ENCODE measurements at places on chromosomes 12 and 14.
A peak's percentile ranks its signal among the peaks of the same experiment; 100 is the strongest.

- DNase-seq: no peak
Measured at GRCh38 chr12:95474660-95474958, 657 bp downstream of the METAP2 start.

DNA sequence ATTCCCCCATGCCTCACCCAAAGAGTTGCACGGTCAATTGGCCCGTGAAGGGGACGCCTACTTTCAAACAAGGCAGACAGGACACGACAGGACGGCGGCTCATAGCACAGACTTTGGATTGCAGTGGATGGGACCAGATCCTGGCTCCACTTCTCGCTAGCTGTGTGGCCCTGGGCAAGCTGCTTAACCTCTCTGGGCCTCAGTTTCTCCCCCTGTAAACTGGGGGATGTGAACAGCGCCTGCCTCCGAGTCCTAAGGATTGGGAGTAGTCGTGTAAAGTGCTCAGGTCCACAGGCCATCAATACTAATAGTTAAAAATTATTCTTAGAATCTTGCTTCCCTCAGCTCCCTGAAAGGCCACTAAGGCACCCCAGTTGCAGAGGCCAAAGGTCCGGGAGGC is 13.1 kb downstream of the RHOF start:
- DNase-seq: no peak

- no peak for DNase-seq
Measured at GRCh38 chr12:39442831-39443080, 164 bp downstream of the KIF21A start.

DNA sequence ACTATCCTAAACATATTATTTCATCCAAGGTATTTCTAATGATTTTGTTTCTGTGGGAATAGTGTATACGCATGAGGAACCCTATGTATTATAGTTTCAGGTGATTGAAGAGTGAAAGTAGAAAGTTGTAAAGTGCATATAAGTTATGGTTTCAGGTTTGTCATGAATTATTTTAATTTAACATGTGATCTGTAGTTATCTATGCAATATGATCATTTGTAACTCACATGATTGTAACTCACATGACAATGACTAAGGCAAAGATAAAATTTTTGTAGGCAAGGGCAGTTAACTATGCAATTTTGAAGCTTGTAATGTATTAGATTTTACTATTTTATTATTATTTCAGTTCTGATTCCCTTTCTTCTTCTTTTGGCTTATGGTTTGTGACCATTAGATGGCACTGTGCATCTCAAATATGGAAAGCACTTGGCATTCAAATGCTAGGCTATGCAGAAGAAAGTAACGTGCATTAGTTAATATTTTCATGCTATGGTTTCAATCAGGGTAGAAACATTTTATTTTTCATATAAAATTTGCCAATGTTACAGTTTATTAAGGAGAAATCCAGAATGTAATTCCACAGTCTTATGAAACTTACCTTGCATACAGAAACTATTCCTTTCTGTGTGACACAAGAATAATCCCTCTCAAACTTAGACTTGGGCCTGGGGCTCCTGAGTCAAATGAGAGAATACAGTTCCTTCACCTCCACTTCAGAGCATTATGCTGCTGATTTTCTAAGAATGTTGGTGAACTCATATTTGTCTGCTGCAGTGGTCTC is 15.8 kb upstream of the TMEM30B start:
- no peak for DNase-seq

DNA sequence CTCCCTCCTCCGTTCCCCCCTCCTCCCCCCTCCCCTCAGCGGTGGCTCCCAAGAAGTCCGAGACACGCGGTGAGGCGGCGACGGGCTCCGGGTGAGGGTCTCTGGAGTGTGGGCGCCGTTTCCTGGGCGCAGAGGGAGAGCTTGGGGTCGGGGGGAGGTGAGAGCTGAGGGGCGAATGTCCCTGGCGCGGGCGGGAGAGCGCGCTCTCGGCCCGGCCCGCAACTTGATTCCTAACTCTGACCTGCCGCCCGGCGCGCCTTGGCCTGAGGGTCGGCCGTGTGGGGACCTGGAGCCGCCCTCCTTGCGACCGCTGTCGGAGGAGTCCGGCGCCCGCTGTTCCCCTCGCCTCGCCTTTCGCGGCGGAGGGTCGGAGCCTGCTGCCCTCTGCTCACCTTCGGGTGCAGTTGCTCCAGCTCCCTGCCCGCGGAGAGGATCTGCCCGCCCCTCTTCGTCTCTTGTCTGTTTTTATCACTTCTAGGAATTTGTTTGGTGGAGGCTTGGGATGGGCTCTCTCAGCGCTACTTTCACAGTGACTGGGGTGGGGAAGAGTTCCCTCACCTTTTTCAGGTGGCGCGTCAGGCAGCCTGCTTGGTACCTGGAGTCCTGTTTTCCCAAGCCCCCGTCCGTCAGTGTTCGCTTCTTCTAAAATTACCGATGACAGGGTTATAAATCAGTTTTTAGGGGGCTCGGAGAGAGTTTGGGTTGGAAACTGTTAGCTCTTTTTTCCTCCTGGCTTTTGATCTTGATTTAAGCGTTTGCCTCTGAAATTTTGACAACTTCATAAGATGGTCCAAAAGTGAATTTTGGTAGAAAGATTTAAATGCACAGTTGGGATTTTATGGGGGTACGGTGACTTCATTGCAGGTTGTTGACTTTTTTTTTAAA is 495 bp downstream of the ADIPOR2 start:
- DNase-seq: peak; percentile 7

- DNase-seq: no peak
Measured at GRCh38 chr14:22202313-22202712, 386.7 kb downstream of the DAD1 start.

All from stimulated activated CD4-positive, alpha-beta T cell treated with anti-CD3 and anti-CD28 coated beads, Interleukin-2, amount 100 ng/mL, for 48 hours (primary cell).